ENCODE measurements at places on chromosomes 12 and 14.

- no peak for DNase-seq
These were observed 12.9 kb downstream of the NCOR2 start for GRCh38 chr12:124554429-124555029.

GRCh38 chr12:80352474-80352873 is 91.6 kb upstream of the PTPRQ start:
- no peak for DNase-seq

- DNase-seq: no peak
These were observed 14.2 kb upstream of the SLC24A4 start for GRCh38 chr14:92308716-92309115.

DNA sequence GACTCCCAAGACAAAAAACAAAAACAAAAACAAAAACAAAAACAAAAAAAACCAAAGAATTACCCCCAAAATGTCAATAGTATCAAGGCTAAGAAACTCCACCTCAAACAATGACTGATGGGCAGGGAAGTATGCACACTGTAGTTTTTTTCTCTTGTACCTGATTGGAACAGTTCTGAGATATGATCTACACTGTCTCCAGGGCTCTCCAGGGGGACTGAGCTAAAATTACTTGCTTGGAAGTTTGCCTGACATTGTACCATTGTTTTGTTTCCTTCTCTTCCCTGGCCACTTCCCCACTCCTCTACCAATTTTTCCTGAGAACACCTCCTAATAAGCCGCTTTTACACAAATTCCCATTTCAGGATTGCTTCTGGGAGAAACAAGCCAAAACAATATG is 22.3 kb upstream of the CATSPERB start:
- DNase-seq: no peak

Data from activated CD4-positive, CD25-positive, alpha-beta regulatory T cell treated with anti-CD3 and anti-CD28 coated beads, Interleukin-2, amount 50 U/mL, for 72 hours (primary cell).